ENCODE measurements at places on chromosomes 12 and 14.

DNA sequence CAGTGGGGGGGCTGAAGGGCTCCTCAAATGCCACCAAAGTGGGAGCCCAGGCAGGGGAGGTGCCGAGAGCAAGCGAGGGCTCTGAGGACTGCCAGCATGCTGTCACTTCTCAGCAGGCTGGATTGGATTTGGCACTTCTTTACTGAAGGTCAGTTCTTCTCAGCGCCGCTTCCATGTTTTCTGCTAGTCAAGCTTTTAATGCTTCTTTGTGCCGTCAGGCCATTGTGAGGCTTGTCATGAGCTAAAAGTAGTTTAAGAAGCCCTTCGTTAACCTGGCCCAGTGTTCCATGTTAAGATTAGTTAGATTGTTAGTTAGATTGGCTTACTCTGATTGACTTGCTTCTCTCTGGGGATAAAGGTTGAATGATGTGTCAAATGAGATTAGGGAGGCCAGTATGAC lies 13.4 kb downstream of the GABARAPL1 start:
- no peak for DNase-seq

GRCh38 chr14:70908935-70909641 lies 1.8 kb downstream of the PCNX1 start:
- DNase-seq = no peak

GRCh38 chr14:48983351-48983888 lies 602.8 kb downstream of the RPS29 start:
- no peak for DNase-seq

DNA sequence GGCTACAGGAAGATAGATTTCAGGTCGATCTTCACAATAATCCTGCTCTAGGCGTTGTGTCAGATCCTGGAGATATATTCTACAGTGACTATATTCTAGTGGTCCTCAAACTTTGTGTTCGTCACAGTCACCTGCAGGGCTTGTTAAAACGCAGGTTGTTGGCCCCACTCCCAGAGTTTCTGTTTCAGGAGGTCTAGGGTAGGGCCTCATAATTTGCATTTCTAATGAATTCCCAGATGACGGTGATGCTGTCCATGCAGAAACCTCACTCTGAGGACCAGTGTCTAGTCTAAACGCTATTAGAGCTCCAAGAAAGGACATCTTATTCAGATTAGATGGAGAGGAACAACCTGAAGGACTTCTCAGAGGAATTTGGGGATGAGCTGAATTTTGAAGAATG lies 13.2 kb upstream of the SLC6A13 start:
- no peak for DNase-seq

- no peak for DNase-seq
Observed at GRCh38 chr12:89960011-89960507, 251.4 kb upstream of the ATP2B1 start.

DNA sequence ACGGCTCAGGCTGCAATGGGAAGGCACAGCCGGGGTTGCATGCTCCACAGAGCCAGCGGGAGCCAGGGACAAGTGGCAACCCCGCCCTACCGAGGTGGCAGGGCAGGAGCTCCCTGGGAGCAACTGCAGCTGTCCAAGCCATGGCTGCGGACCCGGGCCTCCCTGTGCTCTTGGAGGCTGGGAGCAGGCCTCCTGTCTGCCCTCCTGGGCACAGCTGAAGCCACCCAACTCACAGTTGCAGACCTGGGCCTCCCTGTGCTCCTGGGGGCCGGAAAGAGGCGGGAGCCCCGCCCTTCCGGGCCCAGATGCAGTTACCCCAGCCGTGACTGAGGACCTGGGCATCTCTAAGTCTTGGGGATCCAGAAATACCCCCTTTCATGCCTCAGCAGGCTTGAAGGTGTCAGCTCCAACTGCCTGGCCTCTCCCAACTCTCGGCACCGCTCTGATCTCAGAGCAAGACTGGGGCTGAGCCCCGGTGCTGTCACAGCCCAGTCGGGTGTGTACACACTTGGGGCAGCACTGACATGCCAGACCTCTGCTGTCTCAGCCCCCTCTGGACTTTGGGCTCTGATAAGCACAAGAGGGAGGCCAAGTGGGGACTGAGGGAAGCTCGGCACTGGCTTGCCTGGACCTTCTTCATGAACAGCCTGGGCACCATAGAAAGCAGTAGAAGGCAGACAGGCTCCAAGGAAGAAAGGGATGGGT lies 7.5 kb upstream of the RASSF9 start:
- no peak for DNase-seq

DNA sequence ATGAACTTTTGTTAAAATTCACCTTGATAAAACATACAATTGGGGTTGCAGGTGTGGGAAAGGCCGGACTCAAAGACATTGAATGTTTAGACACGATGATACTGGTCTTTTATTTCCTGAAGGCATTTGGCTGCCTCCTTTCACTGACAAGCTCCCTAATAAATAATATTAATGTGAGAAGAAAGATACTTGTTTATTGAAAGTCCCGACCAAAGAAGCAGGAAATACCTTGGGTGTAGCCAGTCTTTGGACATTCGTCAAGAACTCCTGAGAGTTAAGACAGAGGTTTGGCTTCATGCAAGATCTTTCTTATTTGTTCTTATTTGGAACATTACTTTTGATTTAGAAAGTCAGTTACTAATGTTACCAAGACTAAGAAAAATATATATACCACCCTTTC lies 1133.8 kb upstream of the SEL1L start:
- DNase-seq = no peak

- no peak for DNase-seq
Observed at GRCh38 chr14:103298620-103299019, 35.4 kb upstream of the EIF5 start.

GRCh38 chr12:1660304-1661187 lies 30.3 kb upstream of the ADIPOR2 start:
- DNase-seq = peak; percentile 44

DNA sequence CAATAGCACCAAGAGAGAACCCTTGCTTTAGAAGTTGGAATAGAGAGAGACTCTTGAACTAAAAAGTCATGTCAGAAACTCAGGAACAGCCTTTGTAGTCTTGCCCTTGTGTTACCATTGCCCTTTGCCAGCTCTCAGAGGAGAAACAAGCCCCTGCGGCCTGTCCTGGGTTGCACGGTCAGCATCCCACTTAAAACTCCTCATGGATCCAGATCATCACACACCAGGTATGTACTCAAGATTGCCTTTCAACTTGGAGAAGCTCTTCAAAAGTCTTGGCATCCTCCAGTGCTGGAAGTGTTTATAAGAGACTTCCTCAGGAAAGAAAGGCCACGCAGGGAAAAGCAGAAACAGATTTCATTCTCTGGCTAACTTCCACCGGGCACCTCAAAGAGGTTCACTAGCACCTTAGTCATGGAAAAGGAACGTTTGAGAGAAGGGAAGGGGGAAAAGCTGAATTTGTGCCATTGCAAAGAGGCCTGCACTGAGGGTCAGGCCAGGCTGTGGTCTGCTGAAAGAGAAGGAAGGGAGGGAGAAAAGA lies 594.2 kb downstream of the MED13L start:
- DNase-seq = no peak

- no peak for DNase-seq
Observed at GRCh38 chr14:20470603-20470901, 1.3 kb downstream of the PNP start.

- DNase-seq = no peak
Observed at GRCh38 chr12:47757840-47758583, 668 bp downstream of the RAPGEF3 start.

DNA sequence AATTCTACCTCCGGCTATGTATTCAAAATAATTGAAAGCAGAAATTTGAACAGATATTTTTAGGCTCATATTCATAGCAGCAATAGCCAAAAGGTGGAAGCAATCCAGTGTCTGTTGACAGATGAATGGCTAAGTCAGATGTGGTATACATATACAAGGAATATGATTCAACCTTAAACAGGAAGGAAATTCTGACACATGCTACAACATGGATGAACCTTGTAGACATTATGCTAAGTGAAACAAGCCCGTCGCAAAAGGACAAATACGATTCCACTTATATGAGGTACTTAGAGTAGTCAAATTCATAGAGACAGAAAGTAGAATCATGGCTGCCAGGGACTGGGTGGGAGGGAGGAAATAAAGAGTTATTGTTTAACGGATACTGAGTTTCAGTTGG lies 331.6 kb downstream of the PCNX1 start:
- no peak for DNase-seq

- no peak for DNase-seq
Observed at GRCh38 chr14:99538275-99538674, 57.1 kb downstream of the CCNK start.

GRCh38 chr14:89941830-89942377 lies 12.6 kb downstream of the EFCAB11 start:
- no peak for DNase-seq

DNA sequence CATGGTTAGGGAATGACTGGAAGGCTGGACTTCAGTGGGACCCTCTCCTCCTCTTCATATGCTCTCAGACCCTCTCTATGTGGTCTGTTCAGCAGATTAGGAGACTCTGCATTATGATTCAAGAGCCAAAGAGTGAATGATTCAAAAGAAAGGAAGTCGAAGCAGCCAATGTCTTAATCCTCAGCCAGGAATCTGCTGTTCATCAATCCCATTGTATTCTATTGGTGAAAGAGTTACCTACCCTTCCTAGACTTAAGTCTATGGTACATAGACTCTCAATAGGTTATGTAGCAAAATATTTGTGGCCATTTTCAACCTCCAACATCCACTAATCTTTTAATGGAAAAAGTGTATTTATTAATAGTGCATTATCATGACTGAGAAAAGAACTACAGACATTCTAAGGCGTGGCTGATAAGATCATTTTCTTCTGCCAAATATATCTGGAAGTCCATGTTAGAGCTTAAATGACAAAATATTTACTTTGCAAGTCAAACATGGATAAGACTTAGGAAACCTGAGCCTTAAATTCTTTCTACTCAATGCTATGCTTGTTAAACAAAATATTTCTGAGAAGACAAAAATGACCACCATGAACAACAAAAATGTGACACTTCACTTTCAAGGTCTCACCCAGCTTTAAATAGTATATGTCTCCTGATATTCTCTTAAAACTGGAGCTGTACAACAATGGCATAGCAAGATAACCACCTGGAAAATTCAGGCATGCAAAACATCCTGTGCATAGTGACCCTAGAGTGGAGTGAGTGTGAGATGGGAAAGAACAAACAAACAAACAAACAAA lies 1100.6 kb downstream of the GALC start:
- DNase-seq = no peak

GRCh38 chr12:74424778-74425177 lies 112.9 kb upstream of the ATXN7L3B start:
- no peak for DNase-seq

DNA sequence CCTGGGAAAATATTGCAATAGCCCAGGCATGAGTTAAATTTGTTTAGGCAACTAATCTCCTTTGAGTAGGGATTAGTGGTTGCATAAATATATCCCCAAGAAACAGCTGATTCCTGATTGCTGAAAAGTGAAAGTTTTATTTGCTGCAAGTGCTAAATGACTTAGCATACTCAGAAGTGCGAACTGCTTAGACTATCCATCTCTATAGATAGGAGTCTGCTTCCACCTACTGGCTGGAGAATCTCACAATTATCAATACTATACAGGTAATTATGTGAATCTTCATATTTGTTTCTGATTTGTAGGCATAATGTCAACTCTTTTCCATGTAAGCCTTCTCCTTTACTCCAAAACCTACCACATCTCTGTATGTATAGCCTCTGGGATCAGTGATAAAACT lies 12.0 kb upstream of the SLCO1B3 start:
- DNase-seq = no peak

DNA sequence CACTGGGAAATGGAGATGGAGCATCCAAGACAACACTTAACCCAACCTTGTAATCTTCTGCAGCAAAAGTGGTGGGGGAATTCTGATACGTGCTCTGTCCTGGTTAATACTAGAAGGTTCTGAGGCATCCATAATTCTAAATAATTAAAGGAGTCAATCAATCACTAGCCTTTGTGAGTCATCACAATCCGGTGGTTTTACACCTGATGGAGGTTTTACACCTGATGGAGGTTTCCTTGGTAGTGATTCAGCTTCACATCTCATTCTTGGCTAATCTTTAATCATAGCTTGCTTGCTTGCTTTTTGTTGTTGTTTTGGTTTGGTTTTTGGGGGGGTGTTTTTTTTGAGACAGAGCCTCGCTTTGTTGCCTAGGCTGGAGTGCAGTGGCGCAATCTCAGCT lies 343.4 kb downstream of the DPF3 start:
- DNase-seq = no peak

DNA sequence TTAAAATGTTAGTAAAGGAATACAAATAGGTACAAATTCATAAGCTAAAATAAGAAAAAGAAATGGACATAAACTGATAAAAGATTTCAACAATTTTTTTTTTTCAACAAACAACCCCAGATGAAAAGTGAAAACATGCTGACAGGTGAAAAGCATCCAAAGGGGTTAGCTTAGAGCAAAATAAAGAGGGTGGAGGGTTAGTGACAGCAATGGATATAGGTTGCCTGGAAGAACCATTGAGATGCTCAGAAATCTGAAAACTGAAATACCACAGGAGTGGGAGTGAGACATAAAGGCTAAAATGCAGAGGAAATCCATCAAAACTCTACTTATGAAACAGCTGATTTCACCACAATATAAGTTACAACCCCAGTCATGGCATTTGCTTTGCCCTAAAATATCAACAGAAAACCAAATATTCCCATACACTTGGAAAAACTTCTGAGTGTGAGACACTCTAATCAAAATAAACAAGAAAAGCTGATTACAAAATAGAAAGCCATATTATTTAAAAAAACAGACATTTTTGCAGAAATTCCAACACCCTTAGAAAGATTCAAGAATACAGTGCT lies 136.3 kb upstream of the PLEKHG7 start:
- DNase-seq = no peak

DNA sequence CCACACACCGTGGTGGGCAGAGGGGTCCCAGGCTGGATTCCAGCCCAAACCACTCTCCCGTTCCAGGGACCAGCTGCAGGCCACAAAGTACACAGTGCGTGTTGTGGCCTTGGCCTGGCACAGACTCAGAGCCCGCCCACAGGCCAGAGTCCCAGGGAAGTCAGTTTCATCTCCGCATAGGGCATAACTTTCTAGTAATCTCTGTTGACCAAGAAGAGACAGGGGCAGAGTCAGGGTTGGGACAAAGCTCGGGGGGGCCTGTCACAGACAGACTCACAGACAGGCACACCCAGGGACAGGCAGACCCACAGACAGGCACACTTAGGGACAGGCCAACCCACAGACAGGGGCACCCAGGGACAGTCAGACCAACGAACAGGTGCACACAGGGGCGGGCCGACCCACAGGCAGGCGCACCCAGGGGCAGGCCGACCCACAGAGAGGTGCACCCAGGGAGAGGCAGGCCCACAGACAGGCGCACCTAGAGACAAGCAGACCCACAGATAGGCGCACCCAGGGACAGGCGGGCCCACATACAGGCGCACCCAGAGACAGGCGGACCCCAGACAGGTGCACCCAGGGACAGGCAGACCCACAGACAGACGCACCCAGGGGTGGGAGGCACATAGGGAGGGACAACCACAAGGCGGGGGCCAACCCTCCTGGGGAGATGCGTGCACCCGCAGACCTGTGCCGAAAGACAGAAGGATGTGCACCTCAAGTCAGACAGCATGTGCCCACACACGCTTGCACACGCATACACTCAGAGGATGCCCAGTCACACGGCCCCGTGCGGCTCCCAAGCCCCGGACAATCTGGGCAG lies 323.3 kb upstream of the RTL1 start:
- no peak for DNase-seq

- DNase-seq = no peak
Observed at GRCh38 chr12:26164118-26164517, 31.3 kb upstream of the SSPN start.

GRCh38 chr14:103834956-103835355 lies 12.4 kb downstream of the PPP1R13B start:
- no peak for DNase-seq

- no peak for DNase-seq
Observed at GRCh38 chr14:24075485-24076301, 4.3 kb downstream of the CPNE6 start.

- DNase-seq = no peak
Observed at GRCh38 chr14:85531141-85531586, 1.2 kb downstream of the FLRT2 start.
